Activated T-helper 1 cell treated with anti-CD3 and anti-CD28 coated beads, Interleukin-2, amount 50 U/mL, for 16 hours (primary cell): ENCODE measurements at places on chromosomes 7 and 10.

DNA sequence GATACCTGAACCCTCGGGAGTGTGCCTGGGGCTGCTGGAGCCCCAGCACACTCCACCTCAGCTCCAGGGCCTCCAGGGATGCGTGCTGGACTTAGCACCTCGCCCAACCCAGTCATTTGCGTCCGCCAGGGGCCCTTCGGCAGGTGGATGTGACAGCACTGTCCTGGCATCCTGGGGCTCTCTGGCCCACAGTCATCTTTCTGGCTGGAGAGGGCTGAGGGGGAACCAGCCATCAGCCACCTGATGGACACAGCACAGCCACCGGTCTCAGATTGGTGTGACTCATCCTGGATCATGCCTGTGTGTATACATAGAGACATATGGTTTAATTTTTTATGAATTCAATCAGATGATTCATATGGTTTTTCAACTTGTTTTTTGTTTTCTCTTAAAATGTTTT, 11.1 kb downstream of the ZNF775 start:
- no peak for DNase-seq

DNA sequence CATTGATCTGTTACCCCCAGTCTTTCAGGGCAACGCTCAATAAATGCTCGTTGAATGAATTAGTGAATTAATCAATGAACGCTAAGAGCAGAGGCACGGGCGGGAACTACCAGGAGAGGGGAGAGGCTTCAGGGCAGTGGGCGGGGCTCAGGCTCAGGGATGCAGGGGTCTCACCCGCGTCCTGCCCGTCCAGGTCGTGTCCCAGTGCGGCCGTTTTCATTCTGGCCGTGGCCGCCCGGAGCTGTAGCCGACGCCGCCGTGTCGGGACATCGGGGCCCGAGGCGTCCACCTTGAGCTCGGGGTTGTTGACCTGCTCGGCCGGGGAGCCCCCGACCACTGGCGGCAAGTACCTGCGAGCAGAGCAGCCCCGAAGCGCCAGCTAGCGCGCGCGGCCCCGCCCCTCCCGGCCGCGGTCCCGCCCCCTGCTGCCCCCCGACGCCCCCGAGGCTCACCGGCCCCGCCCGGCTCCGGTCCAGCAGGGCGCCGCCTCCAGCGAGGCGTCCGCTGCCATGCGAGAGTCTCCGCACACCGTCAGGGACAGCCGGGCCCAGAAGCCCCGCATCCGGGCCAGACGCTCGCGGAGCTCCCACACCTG, 2.8 kb upstream of the GAL3ST4 start:
- no peak for DNase-seq

GRCh38 chr10:85008488-85009184, 680.2 kb downstream of the CCSER2 start:
- DNase-seq: no peak

GRCh38 chr7:90309872-90310271, 11.2 kb downstream of the FAM237B start:
- DNase-seq: no peak

GRCh38 chr7:104160375-104160774, 47.4 kb downstream of the ORC5 start:
- DNase-seq: no peak

DNA sequence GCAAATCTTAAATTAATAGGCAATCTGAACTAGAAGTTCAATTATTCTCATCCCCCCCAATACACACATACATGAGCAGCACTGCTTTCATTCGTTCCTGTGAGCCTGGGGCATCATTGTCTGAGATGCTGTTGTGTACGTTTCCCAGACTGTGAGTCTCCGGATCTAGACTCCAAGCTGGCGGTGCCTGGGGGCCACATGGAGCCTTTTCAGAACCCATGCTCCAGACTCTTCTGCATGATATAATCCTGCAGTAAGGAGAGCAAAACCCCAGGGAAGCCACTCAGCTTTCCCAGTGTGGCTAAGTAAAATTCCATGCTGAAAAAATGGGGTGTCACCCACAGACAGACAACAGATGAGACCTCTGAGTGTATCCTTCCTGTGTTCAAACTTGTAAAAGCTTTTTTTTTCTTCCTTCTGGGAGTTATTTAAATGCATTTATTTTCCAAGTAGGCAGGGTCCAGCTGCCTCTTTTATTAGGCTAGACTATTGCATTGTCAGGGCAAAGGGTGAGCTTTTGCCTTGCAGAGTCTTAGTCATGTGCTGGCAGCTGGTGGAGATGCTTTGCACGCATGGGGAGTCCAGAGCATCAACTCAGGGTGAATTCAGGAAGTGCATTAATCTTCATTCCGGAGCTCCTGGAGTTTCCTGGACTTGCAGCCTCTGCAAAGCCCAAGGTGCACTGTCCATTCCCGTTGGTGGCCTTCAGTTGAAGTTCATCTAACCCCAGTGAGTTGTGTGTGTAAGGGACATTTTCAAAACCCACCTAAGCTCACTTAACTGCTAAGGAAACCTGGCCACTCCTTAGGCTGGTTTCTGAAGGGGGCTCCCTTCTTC, 185.7 kb upstream of the ADO start:
- DNase-seq: no peak

GRCh38 chr7:40765639-40766038, 630.8 kb downstream of the SUGCT start:
- DNase-seq: no peak

DNA sequence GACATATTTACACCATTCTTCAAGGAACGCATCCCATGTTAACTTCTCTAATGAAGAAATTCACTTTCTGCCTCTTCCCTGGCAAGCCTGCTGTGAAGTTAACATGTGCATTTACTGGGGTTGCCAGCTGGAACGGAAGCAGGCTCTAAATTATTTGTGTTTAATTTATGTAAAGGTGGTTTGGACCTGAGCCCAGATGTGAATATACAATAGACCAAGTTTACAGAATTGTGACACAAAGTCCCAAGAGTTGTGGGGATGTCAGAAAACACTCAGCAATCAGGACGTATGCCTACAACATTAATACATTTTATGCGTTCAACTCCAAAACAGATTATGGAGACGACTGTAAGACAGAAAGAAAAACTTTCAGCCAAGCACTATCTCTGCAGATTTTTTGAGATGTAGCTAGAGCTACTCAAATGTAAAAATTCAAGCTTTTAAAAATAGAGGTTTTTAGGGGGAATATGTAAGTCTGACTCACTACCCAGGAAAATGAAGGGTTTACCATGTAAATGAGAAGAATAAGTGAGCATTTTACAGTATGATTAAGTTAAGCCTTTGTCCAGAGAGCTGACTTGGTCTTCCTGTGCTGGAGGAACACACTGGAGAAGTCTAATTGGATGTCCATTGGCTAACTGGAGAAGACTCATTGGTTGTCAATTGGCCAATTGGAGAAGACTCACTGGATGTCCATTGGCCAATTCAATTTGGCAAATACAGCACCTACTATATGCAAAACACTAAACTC, 19.5 kb downstream of the NRP1 start:
- no peak for DNase-seq

DNA sequence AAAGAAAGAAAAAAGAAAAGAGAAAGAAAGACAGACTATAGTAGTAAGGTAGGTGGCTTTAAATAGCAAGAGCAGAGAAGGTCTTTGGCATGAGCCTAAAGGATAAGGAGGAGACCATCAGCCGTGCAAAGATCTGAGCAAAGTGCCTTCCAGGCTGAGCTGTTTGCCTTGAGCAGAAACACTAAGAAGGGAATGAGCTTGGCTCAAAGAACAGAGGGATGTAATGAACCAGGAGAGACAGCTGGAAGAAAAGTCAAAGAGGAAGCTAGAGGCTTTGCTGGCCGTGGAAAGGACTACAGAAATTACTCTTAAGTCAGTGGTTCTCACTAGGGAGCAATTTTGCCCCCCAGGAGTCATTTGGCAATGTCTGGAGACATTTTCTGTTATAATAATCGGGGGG, 228.6 kb downstream of the FGFR2 start:
- no peak for DNase-seq

DNA sequence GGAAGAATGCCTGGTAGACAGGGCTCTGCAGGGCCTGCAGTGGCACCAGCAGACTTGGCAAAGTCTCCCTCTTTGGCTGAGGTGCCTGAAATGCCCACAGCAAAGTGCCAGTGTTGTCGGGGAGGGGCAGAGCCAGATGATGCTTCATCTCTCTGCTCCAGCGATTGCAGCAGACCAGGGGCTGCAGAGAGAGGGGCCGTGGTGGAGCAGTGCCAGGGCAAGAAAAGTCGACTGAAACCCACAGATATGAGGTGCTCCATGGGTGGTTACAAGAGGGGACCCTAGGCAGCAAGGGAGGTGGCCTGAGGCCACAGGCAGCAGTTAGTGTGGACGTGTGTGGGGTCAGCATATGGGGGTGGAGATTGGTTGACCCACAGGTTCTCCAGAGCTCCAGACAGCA, 123.5 kb upstream of the SHH start:
- no peak for DNase-seq

- DNase-seq: no peak
These were observed 350.0 kb upstream of the FZD8 start for GRCh38 chr10:35992107-35992506.

- DNase-seq: no peak
These were observed 2.4 kb downstream of the ZNF3 start for GRCh38 chr7:100079024-100079560.

- no peak for DNase-seq
These were observed 144.1 kb downstream of the SRPK2 start for GRCh38 chr7:105244594-105244993.

DNA sequence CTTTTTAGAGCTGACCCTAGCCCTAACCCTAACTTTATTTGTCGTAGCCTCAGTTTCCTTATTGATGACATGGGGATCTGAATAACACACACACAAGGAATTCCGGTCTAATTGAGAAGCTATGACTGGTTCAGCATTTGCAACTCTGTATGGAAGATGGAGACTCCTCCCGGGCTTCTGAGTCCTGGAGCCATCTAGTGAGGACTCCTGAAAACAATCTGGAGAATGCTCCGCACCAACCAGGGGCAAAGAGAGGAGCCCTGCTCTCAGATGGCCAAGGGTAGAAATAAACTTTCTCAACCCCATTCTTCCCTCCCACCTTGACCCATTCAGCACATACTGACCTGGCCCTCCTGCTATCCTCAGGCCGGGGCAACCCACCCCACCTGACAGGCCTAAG, 26.4 kb downstream of the MBL2 start:
- no peak for DNase-seq

- DNase-seq: no peak
These were observed at the start of gene THSD7A for GRCh38 chr7:11831736-11832495. TSS of gene THSD7A (minus strand) at chr7:11832198. CDS start at chr7:11831946, 252 bp downstream.

GRCh38 chr10:42926843-42927242, 144.2 kb downstream of the BMS1 start:
- DNase-seq: no peak

DNA sequence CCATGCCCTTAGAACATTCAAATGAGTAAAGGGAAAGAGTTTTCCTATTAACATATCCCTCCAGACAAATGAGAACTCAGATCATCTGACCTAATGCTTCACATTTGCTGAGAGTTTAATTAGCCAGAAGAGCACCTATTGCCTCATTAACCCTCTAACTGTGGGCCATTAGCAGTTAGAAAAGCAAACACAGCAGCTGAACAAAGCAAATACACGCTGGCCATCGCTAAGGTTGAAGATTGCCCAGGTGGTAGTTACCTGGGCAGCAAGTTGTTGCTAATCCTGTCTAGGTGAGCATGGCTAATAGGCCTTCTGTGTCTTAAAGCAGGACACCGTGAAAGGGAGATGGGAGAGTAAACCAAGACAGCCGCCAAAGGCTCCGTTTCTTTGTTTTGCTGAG, 49.9 kb upstream of the UCN3 start:
- DNase-seq: no peak

- DNase-seq: no peak
These were observed 122.1 kb downstream of the GRID1 start for GRCh38 chr10:86244297-86245014.

DNA sequence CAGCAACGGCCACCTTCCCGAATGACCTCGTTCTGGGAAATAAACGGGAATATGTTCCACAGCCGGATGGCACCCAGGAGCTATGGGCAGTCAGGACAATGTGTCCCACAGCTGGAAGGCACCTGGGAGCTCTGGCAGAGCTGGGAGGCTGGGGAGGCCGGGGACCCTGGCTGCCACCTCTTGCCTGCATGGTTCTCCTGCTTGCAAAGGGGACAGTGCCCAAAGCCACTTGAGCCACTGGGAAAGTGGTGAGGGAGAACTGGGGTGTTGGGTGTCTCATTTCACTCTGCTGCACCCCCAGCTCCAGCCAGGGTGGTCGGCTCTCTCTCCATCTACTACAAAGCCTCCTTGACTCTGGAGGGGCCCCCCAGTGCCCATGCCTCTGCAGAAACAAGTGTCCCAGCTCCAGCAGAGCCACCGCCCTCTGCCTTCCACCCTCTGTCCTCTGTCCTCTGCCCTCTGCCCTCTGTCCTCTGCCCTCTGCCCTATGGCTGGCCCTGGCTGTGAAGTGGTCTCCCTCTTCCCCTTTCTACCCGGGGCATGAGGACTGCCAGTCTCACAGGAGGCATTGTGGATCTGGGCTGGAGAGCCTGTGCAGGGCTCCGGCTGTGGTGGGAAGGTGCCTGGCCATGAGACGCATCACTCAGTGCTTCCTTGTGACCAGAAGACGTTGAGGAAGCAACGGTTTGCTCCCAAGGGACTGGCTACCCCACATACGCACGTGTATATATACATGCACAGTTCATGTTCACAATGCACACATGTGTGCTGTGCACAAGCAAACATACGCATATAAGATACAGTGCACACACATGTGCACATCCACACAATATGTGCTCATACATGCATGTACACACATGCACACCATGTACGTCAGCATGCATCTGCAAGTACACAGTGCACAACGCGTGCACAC, 21.5 kb upstream of the INPP5A start:
- DNase-seq: no peak

GRCh38 chr10:87861566-87861952, 1.8 kb downstream of the KLLN start:
- DNase-seq: peak; percentile 4

- no peak for DNase-seq
These were observed 559.2 kb downstream of the PTPRN2 start for GRCh38 chr7:158028290-158028941.

DNA sequence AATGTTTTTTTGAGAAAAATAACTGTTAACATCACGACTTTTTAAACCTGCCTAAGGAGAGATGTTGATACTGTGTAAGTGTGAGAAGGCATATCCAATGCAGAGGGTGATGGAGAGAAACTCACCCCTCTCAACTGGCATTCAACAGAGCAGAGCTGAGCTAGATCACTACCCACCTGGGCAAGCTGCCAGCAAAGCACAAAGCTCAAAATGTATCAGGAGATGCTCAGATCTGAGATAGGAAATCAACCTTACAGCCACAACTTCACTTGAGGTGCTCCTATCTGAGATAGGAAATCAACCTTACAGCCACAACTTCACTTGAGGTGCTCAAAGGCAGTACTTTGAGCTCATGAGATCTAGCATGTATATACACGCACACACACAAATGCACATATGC, 151.5 kb upstream of the PDE1C start:
- DNase-seq: no peak

DNA sequence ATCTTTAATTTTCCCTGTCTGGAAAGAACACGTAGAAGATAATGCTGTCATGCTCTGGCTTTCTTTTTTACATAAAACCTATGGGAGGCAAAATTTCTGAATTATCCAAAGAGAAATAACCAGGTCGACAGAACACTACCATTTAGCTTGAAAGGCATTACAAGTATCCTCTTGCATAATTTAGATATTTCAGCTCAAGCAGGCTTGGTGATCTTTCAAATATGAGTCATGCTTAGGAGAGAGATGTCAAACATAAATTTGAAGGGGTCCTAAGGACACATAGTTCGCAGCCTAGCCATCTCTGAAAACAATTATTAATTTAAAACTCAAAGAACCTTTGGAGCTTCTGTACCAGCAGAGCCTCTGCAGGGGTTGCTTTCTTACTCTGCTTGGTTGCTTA, 100.9 kb downstream of the FAS start:
- no peak for DNase-seq
